ENCODE measurements at places on chromosomes 1 and 21.

GRCh38 chr1:47465605-47466004 is 27.8 kb downstream of the FOXD2 start:
- DNase-seq = no peak

- DNase-seq = peak; percentile 52
Observed at GRCh38 chr1:64470665-64471217, 812 bp downstream of the CACHD1 start.

DNA sequence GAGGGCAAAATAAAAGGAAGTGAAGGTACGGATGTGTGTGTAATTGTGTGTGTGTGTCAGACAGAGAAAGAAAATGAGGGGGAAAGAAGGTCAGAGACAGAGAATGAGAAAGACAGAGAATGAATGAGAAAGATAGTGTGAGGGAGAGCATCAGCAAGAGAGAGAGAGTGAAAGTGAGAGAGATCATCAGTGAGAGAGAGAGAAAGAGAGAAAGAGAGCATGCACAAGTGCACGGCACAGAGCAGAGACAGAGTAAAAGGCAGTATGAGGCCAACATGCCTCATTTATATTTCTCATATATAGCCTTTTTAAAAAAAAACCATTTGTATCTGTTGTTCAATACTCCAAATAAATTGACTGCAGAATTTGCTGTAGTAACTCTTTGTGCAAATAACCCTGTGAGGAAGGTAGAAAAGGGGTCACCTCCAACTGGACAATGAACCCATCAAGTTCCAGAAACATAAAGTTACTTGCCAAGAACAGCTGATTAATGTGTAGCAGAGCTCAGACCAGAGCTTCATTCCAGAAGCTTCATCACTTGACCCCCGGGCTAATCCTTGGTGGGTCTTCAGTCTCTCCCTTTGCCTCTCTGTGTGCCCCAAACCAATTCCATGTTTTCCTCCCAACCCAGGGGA is 1.2 kb downstream of the HSD3B2 start:
- no peak for DNase-seq

DNA sequence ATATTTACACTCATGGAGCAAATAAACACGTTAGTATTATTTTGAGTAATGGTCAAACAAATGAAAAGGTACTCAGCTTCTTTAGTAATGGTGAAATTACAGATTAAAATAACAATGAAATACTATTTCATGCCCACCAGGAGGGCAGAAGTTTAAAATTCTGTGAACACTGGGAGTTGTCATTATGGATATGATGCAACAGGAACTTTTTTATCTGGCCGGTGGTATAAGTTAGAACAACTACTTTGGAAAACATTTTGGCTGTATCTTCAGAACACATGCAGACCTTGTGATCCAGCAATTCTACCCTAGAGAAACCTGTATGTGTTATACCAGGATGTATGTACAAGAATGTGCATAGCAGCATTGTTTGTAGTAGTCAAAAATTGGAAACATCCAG is 23.2 kb upstream of the PPP1R8 start:
- no peak for DNase-seq

- peak; percentile 72 for DNase-seq
Observed at GRCh38 chr1:960363-961131, at the start of gene KLHL17. KLHL17 (plus strand) TSS chr1:960584; CDS start chr1:960694, 110 bp downstream.

DNA sequence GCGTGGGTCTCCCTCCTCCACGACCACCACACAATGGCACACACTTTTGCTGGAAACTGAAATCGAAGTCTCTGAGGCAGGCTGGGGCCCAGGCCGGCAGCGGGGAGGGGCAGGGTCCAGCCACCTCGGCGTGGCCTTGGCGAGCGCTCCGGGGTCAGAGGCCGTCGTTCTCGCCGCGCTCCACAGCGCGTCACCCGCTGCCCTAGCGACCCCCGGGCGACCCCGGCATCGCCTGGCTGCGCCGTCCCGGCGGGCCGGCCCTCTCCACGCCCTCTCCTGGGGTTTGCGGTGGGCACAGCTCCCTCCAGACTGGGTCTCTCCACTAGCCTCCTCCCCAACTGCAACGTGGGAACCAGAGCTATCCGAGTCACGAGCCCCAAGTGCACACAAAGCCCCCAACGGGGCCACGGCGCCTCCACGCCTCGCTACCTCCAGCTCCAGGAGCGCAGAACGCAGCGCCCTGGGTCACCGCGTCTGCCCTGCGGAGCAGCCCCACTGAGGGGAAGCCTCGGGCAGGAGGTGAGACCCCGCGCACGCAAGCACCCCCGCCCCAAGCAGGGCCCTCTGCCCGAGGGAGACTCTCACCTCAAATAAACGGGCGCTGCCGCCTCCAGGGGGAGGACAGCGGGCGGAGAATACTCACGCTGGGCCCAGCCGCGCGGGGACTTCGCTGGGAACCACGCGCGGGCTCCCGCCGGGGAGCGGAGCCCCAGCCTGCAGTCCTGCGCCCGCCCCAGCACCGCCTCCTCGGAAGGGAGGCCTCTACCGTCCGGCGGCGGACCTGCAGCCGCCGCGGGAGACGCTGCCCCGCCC is 134.0 kb upstream of the BARHL2 start:
- DNase-seq = peak; percentile 77

- DNase-seq = no peak
Observed at GRCh38 chr21:32978331-32979270, 47.1 kb upstream of the OLIG2 start.

Data from EL (cell line).